Dermis microvascular lymphatic vessel endothelial cell (primary cell): ENCODE measurements at places on chromosomes 13 and 19. TPM values are rescaled to one million over a fixed set of nuclear protein-coding genes. Genes with fewer than 3 reads are reported as not detected.

The C19orf44 gene
- 1.5 and 1.8 TPM in 2 replicates for total RNA-seq

The AKAP8L gene
- 33.0 and 41.5 TPM in 2 replicates for total RNA-seq

- no peak for DNase-seq
Observed at GRCh38 chr13:36261976-36262375, 35.6 kb downstream of the CCDC169 start.

DNA sequence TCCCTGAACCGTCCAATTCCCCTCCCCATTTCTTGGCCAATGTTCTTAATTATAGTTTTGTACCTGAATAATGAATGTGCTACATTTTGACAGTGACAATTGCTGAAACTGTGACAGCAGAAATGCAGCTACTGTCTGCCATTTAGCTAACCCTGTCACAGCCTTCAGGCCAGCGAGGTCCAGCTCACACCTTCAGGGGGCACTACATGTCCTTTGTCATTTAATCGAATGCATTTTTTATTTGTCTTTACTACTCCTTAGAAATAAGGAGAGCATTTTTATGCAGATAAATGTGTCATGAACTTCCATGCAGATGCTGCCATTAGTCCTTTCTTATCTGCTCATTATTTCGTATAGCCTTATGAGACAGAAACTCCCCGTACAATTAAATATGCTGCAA is 159.9 kb downstream of the MZT1 start:
- no peak for DNase-seq

DNA sequence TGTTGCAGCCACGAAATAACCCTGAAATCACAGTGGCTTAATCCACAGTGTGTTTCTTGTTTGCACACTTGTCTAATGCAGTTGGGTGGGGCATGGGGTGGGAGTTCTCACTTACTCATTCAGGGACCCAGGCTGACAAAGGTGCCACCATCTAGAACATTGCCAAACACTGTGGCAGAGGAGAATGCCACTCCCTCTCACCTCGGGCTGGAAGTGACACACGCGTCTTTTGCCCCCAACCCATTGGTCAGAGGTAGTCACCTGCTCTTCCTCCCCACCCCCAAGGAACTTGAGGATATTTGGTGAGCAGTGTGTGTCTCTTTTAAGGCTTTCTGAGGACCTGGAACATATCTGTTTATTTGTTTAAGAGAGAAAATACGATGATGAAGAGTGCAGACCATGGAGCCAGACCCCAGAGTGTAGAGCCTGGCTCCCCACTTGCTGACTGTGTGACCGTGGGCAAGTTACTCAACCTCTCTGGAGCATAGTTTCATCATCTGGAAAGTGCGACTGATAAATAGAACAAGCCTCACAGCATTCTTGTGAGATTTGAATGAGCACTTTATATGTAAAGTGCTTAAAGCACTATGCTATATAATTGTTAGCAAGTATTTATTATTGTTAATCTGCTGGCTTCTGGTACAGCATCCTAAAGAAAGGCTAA is 17.4 kb downstream of the GPR183 start:
- no peak for DNase-seq

DNA sequence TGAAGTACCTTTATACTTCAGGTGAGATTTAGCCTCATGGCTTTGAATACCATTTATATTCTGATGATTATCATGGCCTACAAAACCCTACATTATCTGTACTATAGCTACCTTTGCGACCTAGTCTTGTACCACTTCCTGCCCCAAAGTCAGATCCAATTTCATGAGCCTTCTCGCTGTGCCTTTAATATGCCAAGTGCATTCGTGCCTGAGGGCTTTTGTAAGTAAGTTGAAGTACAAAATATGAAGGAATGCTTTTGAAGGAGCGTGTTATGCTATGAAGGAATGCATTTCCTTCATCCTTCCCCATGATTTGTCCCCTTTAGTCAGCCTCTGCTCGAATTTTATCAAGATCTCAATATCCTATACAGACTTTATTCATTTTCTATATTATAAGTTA is 9.2 kb upstream of the RASL11A start:
- DNase-seq, result no peak

DNA sequence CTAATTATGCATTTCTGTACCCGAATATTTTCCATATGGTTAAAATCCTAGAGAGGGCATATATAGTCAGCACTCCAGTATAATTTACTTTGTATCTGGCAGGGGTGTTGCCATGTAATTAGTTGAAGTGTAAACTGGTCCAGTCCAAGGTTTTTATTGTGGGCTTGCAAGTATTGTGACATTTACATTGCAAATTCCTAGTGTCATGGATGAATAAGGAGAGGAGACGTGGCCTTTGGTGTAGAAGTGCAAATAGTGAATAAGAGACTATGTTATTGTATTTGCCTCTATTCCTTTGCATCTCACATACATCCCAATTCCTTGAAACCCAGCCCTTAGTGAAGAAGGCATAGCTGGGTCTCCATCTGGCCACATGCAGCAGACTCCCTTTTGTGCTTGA is 330.6 kb downstream of the ATP8A2 start:
- DNase-seq, result no peak

The KCNN1 gene
- total RNA-seq, result under 0.01 and 0.25 TPM in 2 replicates

The FUT6 gene
- total RNA-seq, result not detected in 2 replicates

DNA sequence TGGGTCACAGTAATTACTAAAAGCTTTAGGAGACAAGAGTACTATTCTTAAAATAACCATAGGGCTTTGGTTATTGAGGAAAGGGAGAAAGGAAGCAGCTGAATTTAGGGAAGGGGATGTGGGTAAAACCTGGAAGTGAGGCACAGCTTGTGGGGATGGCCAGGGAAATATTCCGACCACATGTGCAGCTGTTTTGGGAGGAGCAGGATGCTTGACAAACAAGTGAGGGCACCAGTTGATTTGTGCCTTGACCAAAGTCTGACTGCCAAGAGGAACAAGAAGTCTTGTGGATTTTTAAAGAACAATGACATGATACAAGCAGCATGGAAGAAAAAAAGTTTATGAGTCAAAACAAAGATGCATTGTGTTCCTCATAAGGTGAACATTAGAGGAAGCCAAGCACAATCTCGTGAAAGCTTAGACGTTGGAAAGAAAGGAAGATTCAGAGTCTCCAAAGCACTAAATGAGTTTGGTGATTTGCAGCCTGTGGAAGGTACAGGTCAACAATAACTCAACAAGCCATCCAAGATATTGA is 108.5 kb upstream of the GPC6 start:
- no peak for DNase-seq
